ENCODE measurements at places on chromosomes 4 and X.

DNA sequence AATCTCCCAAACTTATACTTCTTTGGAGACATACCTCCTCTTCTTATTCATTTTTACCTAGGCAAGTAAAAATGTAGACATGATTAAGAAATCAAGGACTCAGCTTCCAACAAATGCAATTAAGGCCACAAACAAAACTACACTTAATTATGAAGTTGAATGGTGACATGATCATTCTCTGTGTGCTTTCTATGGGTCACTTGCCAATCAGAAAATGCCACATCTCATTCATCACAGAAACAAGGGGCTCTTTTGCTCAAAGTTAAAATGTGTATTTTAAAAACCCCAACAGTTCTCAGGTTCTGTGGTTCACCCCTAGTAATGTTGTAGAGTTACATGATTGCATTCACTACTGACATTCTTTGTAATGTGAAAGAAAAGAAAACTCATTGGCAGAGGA, 273.5 kb downstream of the DCHS2 start:
- DNase-seq, result no peak

DNA sequence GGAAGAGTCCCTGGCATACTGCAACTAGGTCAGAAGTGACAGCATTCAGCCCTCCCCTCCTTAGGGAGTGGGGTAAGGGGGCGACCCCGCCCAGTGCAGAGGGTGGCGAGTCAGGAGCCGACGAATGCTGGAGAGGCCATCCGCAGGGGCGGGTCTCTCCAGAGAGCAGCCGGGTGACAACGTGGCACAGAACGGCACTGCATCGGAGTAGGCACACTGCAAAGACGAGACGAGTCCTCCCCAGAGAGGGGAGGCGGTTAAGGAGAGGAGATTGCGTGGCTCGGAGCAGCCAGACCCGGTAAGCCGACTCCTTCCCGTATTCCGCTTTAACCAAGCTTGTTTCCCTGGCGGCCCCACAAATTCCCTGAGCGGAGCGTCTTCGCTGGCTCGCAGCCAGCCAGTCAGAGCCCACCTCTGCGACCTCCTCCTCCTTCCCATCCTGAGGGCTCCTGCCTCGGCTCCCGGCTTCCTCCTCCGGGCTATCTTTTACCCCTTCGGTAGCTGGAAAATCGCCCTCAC, 54.9 kb downstream of the LINC00632 start:
- peak; percentile 67 for DNase-seq

- peak; percentile 83 for DNase-seq
Measured at GRCh38 chr4:8182858-8183725, 16.0 kb upstream of the SH3TC1 start.

DNA sequence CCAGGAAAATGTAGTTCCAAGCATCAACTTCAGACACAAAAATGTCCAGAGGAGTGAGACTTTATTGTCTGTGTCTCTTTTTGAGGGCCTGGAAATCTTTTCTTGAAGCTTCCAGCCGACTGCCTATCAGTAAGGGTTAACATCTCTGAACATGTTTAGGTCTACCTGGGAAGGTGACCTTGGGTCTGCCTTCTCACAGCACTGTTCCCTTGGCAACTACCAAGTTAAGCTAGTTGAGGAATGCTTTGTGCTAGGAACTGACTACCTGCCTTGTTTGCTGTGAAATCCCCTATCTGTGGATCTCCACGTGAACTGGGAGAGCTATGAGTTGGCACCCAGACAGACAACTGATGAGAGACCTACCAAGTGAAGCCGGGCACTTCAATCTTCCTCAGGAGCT, 81.6 kb downstream of the PPEF2 start:
- DNase-seq, result no peak

- DNase-seq, result peak; percentile 65
Measured at GRCh38 chr4:159374749-159375530, 272.1 kb downstream of the RAPGEF2 start.

GRCh38 chrX:47576021-47576898, 6.0 kb upstream of the TIMP1 start:
- no peak for DNase-seq

DNA sequence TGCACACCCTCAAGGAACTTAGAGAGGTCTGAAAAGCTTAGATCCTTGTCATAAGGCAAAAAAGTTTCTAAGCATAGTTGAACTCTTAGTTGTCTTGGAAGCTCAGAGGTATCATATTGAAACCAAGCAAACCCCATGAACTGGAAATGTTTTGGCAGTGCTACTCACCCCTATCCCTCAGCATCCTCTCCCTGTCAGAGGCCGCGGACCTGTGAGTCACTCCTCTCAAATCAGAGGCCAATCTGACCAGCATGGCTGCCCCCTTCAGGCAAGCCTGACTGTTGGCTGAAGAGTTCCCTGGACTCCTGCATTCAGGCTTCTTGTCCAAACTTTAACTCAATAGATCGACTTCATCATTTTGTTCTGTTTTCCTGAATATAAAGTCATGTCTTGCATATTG, 69.4 kb downstream of the KCNIP4 start:
- DNase-seq, result peak; percentile 47

GRCh38 chrX:148459343-148459742, 41.1 kb upstream of the AFF2 start:
- no peak for DNase-seq

DNA sequence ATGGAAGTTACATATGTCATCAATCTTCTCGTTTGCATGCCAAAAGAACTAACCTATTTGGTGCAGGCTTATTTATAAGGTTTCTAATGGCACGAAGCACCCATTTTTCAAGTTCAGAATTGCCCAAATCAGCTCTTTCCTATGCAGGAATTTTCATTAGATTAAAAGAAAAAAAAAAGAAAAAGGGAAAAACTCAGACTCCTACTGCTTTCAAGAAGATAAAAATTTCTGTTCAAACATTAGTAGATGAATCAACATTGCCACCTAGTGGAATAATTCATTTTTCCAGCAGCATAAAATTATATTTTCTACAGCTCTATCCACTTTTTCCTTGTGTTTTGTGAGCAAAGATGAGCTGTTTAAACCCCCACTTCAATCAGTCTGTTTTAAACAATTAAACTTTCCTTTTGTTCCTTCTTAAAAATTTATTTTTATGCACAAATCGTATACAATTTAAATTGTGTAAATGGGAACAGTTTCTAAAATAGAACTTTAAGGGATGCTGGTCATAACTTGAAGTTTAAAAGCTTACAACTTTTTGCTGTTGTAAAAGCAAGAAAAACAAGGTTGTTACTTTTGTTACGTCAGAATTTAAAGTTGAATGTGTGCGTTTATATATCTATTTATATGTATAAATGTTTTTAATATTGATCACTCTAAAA, 309.9 kb downstream of the ARAP2 start:
- peak; percentile 22 for DNase-seq
